T-helper 17 cell (primary cell): ENCODE measurements at places on chromosomes 3 and 15. TPM values are rescaled to one million over a fixed set of nuclear protein-coding genes. Genes with fewer than 3 reads are reported as not detected.

ZIC1 gene
- not detected for total RNA-seq

ENTPD3 gene
- not detected for total RNA-seq

DNA sequence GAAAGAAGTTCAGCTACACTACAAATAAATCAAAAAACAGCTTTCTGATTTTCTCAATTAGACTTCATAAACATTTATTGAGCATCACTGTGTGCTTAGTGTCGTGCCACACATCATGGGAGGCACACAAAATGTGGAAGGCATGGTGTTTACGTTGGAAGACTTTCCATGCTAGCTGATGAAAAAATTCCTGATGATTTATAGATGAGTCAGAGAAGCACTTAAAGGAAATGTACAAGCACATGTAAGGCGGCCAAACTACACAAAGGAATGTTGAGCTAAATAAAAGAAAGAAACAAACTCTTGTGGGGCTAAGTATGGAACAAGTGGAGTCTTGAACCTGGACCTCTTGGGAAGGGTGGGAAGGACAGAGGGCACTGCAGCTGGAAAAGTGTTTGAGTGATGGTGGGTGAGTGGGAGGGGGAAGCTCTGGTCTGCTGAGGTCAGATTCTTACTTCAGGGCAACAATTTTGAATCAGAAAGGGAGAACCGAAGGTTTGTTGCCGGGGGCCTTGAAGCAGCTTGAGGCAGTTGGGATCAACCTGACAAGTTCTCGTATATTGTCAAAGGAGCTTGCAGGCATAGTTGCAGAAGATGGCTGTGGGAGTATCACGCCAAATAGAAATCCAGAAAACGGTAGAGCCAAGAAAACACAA, 66.9 kb downstream of the FOXB1 start:
- no peak for DNase-seq

DNA sequence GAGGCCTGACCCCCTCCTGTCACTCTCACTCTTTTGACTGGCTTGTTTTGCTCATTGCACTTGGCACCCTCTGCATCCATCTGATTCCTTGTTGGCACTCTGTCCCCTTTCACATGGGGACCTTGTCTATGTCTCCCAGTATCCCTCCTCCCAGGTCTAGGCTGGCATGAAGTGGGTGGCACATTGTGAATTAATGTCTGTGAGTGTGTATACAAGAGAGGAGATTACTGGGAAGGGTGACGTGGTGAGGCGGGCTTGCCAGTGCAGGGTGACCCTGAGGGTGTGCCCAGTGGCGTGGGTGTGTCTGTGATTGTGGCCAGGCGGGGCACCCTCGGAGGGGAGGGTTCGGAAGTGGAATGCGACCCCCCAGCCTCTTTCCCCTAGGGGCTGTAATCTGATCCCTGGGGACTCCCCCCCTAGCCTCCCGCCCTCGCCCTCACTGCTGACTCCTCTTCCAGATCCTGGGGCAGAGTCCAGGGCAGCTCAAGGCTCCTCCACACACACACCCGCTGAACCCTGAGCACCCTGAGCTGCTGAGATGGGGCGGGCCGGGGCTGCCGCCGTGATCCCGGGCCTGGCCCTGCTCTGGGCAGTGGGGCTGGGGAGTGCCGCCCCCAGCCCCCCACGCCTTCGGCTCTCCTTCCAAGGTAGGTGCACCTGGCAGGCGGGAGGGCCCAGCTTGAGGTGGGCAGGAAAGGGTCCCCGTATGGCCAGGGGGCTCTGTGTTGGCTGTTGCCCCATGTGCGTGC, at the start of gene SEMA3B:
Gene SEMA3B, plus strand, starts transcription at position 445 of the 749 bp plus-strand sequence. Its CDS starts 94 bp downstream, at position 539.
- DNase-seq: no peak

CYP1A2 gene
- not detected for total RNA-seq

- no peak for DNase-seq
These were observed 99.0 kb downstream of the TIGIT start for GRCh38 chr3:114392831-114393230.

MINAR1 gene
- 0.37 TPM for total RNA-seq

LIPC gene
- total RNA-seq: 3.2 TPM

GRCh38 chr15:99450896-99451358, 114.9 kb upstream of the MEF2A start:
- DNase-seq: no peak

- DNase-seq: no peak
These were observed at the start of the genes LRRC49 and THAP10 for GRCh38 chr15:70892002-70892911. Gene LRRC49 (plus strand): TSS chr15:70892826. CDS start chr15:70892895, 69 bp downstream. Gene THAP10 (minus strand): TSS chr15:70892433. CDS start chr15:70892272, 161 bp downstream.

CCDC54 gene
- not detected for total RNA-seq

ZNF639 gene
- 68.9 TPM for total RNA-seq
